ENCODE measurements at places on chromosomes 4 and X.

DNA sequence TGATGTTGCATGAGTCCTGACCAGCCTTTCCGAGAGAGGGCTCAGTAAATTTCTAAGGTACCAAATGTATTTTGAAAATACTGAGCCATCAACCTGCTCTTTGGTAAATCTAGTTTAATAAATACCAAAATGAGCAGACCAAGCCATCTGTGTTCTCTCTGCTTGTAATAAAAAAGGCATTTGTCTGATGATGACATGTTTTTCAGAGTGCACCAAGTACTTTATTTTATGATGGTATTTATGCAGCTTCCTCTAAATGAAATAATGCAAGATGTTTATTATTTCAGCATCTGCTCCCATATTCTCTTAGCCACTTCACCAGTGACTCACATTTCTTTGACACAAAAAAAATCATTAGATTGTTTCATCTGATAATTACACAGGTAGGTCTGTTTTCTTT lies 700.5 kb downstream of the TRIML1 start:
- no peak for DNase-seq

GRCh38 chr4:3824521-3825270 lies 58.5 kb downstream of the ADRA2C start:
- no peak for DNase-seq

DNA sequence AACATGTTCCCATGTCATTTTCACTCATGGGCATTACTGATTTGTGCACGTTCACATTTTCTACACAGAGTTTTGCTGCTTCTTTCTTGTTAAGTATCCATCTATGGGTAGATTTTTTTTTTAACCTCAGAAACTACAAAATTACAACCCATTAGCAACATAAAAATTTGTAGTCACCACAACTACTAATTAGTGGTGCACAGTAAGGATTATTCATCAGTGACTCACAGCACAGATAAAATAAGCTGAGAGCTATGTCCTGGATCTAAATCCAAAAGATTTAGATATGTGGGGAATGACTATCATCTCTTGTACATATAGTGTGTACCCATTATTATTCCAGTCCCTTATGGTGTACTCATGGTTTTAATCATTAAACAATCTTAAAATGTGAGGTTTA lies 19.7 kb upstream of the AMELX start:
- DNase-seq, result no peak

GRCh38 chrX:97369947-97370346 lies 486.2 kb downstream of the RPA4 start:
- DNase-seq, result no peak

- no peak for DNase-seq
Measured at GRCh38 chr4:71860643-71861042, 76.8 kb upstream of the GC start.

DNA sequence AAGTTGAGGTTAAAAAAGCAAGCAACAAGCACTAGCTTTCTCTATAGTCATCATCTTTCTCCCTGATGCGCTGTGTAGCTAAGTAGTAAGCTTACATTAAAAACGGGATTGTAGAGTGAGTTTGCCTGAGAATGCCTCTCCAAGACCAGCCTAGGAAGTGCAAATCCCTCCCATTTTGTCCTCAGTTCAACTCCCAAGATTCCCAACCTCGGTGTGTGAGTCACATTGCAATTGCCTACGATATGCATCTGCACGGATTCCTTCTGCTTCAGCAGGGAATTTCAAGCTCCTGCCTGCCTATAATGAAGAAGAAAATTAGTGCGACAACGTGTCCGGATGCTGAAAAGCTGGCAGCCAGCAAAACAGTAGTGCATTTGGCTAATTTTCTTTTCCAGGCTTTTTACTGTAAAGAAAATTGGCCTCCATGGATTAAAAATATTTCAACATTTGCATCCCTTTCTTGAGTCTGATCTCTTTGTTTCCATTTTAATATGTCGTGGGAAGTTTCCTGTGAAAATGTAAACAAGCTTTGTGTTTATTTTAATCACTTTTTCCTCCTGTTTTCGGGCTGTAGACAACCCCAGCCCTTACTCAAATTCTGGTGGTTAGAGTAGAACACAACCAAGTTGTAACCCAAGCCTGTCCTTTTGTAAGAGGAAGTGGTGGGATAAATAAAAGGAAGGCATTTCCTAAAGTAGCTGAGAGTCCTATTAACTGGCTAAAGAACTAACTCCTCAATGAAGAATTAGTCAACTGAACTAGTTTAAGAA lies 58.4 kb upstream of the TET2 start:
- DNase-seq, result no peak

- DNase-seq, result no peak
Measured at GRCh38 chr4:186010821-186011220, 58.1 kb upstream of the TLR3 start.

DNA sequence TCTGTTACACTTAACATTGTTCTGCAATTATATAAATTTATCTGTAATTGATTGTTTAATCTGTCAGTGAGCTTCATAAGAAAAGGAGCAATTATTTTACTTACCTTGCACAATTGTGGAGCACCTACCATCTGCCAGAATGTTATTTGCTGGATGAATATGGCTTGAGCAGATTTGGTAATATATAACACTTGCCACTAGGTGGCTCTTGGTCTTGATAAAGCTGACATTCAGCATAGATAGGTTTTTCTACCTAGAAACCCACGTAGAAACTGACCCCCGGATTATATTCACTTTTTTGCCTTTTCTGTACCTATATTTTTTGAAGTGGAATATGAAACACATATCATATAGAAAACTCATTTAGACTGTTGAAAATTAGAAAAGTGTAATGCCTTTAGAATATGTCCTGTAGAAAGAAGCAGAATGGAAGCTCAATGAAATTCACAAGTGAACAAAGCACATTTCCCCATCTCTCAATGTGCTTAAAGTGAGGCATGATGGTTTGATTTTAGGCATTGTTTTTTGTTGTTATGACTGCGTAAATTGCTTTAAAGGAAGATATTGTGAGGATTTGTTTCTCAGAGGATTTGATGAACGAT lies 9.5 kb downstream of the RBPJ start:
- no peak for DNase-seq

DNA sequence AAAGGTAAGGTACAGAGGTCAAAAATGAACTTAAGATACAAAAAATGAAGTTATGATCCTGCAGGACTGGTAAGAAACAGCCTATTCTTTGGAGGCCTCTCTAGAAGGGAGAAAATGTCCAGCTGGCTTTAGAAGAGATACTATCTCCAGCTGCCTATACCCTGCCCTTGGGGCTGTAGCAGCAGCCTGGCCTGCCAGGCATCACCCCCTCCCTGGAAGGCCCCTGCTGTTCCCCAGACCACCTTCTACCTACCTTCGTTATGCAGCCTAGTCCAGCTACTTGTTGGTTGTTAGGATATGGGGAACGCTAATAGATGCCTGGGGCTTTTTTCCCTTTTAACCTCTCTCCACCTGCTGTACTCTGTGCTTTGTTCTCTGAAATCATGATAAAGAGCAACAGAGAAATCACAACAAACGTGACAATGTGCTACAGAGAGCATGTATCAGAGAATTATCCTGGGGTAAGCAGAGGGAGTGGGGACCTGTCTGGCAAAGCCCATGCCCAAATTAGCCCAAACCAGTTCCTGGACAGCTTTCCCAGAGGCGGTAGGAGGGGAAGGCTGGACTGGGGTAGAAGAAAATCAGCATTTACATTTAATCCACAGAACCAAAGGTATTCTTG lies 34.5 kb downstream of the FRMD7 start:
- DNase-seq, result no peak

DNA sequence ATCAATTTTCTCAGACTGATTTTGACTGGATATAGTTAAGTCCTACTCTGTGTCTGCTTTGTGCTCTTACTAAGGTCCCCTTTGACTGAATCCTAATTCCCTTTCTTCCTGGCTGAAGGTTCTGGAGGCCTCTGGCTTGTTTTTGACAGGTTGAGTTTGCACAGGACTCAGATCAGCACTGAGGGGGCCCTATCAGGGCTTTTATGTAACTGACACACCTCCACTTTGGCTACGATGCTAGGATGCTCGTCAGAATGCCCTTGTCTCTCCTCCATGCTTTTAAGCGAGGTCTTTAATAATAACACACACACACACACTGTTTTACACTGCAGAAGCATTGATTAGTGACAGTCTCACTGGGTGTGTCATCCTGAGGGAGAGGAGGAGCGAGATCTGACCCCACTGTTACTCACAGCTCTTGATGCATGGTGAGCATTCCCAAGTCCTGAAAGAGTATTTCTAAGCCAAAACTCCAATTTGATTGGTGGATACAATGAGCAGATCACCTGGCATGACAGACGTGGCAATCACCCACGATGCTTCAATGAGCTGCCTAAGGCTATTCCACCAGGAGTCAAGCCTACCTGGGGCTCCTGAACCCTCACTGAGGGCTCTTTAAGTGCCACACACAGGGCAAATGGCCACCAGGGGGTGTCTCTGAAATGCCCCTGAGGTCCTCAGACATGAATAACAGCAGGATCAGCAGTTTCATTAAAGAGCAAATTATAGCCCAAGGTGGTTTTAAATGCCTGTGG lies 130.4 kb upstream of the CPEB2 start:
- DNase-seq, result peak; percentile 2

DNA sequence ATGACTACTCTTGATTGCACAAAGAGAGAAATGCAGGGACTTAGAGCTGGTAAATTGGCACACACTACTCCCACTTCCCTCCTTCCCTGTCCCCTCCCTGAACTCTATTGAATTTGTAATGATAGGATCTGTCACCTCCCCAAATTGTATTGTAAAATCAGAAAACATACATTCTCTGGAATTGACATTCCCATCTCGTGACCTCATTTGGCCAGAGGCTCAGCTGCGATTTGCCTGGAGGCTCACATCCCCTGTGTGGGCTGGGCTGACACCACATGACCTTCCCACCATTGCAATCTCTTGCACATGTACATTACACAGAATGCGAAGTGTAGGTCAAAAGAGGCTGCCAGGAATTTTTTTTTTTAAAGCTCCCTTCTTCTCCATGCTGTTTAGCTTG lies 172.1 kb downstream of the MID1IP1 start:
- DNase-seq, result no peak

GRCh38 chr4:96052827-96053226 lies 212.9 kb downstream of the PDHA2 start:
- no peak for DNase-seq

DNA sequence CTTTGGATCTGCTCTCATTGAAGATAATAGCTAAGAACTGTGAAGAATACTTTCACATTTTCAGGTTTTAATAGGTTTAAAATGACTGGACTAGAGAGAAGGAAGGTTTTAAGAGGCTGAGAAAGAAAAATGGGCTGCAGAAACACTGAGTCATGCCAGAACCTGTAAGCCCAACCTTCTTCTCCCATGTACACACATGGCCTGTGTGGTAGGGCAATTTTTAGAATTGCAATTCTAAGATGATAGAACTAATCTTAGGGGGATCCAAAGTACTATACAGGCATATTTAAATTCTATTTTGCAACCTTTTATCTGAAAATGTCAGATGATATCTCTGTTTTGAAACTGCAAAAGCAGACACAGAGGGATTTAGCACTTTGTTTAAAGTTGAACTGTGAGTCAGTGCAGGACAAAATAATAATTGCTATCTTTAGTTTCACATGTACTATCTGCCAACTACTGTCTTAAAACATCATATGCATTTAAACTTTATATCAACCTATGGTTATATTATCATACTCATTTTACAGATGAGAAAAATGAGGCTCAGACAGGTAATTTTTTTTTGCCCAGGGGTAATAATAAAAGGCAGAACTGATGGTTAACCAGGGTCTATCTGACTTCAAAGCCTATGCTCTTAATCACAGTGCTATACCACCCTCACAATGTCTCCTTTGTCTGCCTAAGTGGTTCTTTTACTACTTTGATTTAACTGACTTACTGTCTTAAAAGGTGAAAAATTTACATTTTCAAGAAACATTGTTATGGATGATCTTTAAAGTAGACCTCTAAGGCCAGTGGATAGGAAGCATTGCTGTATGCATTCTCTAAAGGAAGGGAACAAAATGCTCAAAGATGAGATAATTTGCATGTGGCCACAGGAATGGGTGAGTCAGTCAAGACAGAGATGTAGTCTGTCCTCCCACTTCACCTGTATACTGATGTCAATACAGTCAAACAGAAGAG lies 4.3 kb downstream of the TMPRSS11E start:
- no peak for DNase-seq

- DNase-seq, result no peak
Measured at GRCh38 chr4:1572521-1572920, 111.6 kb downstream of the FAM53A start.

DNA sequence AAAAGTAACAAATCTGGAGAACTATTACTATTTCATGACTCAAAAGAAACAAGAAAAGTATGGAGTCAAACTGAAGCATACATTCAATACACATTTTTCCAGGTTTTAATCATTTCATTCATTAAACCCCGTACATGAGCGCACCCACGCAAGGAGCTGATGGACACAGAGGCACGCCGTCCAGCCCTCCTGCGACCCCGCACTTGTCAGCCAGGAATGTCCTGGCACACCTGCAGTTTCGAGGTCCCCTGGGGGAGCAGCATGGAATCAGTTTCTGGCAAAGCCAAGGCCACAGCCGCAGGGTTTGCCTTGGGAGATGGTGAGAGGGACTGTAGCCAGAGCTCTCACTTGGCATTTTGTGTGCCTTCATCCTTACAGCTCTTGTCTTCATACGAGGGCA lies 12.8 kb upstream of the SLC2A9 start:
- no peak for DNase-seq

DNA sequence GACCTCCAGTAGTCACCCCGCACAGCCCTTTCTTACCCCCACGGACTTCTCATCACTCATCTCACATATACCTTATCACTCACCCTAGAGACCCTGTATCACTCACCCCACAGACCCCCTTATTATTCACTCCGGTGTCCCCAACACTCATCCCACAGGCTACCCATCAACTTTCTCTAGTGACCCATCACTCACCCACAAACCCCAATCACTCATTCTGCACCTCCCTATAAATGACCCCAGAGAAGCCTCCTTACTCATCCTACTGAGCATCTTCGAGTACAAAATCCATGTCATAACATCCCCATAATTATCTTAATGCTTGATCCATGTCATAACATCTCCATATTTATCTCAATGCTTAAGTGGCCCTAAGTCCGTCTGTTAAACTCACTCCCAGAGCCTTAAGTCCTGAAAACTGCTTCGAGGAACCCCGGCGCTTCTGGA lies 934 bp downstream of the ZNF41 start:
- DNase-seq, result no peak

GRCh38 chr4:81482326-81482725 lies 10.6 kb upstream of the RASGEF1B start:
- DNase-seq, result no peak
